ENCODE measurements at places on chromosomes 11 and 22.
A peak's percentile ranks its signal among the peaks of the same experiment; 100 is the strongest.

DNA sequence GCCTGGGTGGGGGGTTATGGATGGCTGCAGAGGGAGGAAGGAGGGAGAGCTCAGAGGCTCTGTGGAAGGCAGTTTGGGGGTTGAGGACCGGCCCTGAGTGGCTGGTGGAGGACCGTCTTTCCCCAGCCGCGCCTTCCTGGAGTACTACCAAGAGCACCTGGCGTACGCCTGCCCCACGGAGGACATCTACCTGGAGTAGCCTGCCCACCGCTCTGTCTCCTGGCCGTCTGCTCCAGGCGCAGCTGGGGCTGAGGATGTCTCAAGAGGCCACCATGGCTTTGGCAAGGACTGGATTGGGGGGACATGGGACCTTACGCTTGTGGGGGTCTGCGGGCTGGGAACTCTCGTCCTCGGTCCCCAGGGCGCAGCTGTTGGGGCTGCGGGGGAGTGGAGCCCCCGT lies 10.0 kb downstream of the MAPK8IP2 start:
- DNase-seq = no peak
- no peaks in the 10 kb centered on the region for H3K36me3 ChIP-seq
- no peak overlapping the region for H3K27ac ChIP-seq
- H3K4me3 ChIP-seq = no peak overlapping the region
- H3K27me3 ChIP-seq = peaks cover 27% of the 10 kb centered on the region

GRCh38 chr11:98434296-98434695 lies 586.5 kb upstream of the CNTN5 start:
- H3K4me3 ChIP-seq = no peak overlapping the region
- H3K27me3 ChIP-seq = no peaks in the 10 kb centered on the region
- no peak overlapping the region for H3K27ac ChIP-seq
- H3K4me1 ChIP-seq = no peaks in the 10 kb centered on the region
- H3K36me3 ChIP-seq = no peaks in the 10 kb centered on the region

DNA sequence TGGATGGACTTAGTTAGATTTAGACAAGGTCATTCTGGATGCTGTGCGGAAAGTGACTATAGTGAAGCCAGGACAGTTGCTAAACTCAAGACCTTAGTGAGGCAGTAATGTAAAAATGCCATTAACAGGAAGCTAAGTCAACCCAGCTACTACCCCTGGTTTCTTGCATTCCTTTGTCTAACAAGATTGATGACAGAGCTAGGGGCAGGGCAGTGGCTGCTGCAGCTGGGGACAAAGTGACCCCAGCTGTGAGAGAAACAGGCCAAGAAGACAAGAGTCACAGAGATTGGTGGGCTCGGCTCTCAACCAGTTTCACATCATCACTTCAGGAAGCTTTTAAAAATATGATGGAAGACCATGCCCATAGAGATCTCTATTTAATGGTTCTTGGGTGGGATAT lies 110.4 kb upstream of the POU2AF2 start:
- H3K4me3 ChIP-seq = no peak overlapping the region
- H3K27me3 ChIP-seq = peaks cover 12% of the 10 kb centered on the region
- DNase-seq = no peak
- no peaks in the 10 kb centered on the region for H3K36me3 ChIP-seq

GRCh38 chr11:101346591-101346990 lies 217.0 kb upstream of the PGR start:
- H3K27ac ChIP-seq = no peak overlapping the region
- H3K27me3 ChIP-seq = no peaks in the 10 kb centered on the region
- H3K36me3 ChIP-seq = no peaks in the 10 kb centered on the region
- no peak for DNase-seq

DNA sequence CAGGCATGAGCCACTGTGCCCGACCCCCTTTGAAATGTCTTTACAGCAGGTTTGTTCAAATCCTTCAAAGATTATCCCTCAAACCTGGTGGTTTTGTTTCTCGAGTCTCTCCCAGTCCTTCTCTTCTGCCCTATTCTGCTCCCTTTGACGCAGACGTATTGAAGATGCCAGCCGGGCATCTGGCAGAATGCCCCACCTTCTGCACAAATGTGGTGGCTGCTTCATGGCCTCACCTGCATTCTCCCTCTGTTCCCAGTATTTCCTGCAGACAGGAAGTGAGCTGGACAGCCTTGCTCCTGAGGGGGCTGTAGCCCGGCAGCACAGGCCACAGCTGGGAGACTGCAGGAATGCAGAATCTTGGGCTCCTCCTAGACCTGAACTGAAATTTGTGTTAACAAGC lies 4.8 kb upstream of the NAP1L4 start:
- no peak for DNase-seq
- no peak overlapping the region for H3K27ac ChIP-seq
- H3K4me1 ChIP-seq = no peaks in the 10 kb centered on the region
- no peak overlapping the region for H3K4me3 ChIP-seq

DNA sequence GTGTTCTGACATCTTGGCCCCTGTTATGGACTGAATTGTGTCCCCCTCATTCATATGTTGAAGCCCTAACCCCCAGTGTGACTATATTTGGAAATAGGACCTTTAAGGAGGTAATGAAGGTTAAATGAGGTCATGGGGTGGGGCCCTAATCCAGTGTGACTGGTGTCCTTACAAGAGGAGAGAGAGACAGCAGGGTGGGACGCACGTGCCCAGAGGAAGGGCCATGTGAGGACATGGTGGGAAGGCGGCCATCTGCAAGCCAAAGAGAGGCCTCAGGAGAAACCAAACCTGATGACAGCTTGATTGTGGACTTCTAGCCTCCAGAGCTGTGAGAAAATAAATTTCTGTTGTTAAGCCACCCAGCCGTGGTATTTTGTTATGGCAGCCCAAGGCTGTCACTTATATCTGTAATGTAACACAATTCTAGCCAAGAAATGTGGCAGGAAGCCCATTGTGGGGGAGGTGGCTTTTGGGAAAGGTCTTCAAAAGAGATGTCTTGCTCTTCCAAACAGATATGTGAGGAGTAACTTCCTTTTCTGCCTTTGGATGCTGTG lies 23.7 kb downstream of the SLC22A6 start:
- H3K4me3 ChIP-seq = no peak overlapping the region
- H3K27ac ChIP-seq = no peak overlapping the region
- no peaks in the 10 kb centered on the region for H3K36me3 ChIP-seq
- no peak for DNase-seq
- no peaks in the 10 kb centered on the region for H3K4me1 ChIP-seq

DNA sequence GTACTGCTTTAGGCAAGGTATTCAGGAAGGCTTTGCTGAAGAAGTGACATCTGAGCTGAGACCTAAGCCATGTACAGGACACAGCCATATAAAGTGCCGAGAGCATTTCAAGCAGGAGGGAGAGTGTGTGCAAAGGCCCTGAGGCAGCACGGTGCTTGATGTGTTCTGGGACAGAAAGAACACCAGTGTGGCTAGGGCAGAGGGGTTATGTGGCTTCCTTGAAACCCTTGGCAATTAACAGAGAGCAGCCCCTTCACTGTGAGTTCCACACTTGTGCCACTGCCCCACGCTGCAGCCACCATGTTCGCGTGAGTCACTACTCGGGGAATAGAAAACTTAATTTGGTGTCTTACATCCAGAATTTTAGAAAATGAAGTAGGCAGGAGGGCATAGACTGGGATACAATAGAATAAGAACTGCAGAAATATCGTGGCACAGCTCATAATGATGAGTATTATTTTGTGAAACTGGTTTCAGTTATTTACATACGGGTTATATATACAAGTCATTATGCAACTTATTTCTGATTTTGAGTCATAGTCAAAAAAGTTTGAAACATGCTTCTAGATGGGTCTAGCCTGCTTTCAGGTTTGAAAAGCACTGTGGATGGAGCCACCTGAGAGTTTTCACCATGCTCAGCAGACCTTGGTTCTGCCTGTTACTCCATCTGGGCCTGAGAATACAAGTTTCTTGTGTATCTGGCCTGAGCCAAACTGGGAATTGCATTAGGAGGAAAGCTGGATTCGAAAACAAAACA lies 11.8 kb downstream of the IL10RA start:
- peaks cover 54% of the 10 kb centered on the region for H3K4me1 ChIP-seq
- DNase-seq = peak; percentile 42
- peaks cover 36% of the 10 kb centered on the region for H3K36me3 ChIP-seq
- H3K27me3 ChIP-seq = no peaks in the 10 kb centered on the region

DNA sequence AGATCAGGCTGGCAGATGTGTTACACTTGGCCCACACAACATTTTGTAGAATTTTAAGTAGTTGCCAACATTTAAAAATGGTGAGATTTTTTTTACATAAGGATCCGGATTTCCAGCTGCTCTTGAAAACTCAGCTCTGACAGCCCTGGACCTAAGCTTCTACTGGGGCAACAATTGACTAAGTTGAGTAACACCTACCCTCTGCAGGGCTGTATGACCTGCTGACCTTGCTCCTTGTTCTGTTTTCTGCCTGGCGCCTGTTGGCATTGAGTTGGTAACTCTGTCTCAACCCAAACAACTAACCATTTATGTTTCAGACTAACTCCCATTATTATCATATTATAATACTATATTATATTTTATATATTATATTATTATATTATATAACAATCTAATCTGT lies 21.1 kb upstream of the LRRC55 start:
- no peaks in the 10 kb centered on the region for H3K36me3 ChIP-seq
- no peak overlapping the region for H3K27ac ChIP-seq
- no peak for DNase-seq
- no peaks in the 10 kb centered on the region for H3K4me1 ChIP-seq
- H3K27me3 ChIP-seq = peaks cover 22% of the 10 kb centered on the region

DNA sequence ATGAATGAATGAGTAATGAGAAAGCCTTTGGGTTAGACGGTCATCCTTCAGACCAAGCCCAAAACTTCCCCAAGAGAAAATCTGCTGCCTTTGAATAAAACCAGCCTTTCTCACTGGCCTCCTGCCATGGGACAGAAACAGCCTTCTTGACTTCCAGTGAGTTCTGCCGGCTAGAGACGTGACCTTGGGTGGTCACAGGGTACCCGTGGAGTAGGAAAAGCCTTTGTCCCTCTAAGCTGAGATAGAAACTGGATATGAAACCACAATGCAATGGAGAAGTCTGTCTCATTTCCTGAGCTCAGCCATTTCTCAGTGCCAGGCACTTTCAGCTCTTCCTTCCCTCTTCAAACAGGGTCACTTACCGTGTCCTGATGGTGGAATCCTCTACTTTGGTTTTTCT lies 21.2 kb upstream of the YWHAH start:
- H3K27me3 ChIP-seq = peaks cover 9% of the 10 kb centered on the region
- DNase-seq = no peak
- no peak overlapping the region for H3K27ac ChIP-seq
- no peaks in the 10 kb centered on the region for H3K36me3 ChIP-seq
- no peak overlapping the region for H3K4me3 ChIP-seq

GRCh38 chr11:17368551-17368950 lies 17.0 kb downstream of the NCR3LG1 start:
- H3K4me1 ChIP-seq = no peaks in the 10 kb centered on the region
- H3K4me3 ChIP-seq = no peak overlapping the region
- H3K36me3 ChIP-seq = peaks cover 57% of the 10 kb centered on the region
- DNase-seq = no peak
- H3K27ac ChIP-seq = no peak overlapping the region

- no peak for DNase-seq
- no peaks in the 10 kb centered on the region for H3K4me1 ChIP-seq
- peaks cover 4% of the 10 kb centered on the region for H3K27me3 ChIP-seq
Measured at GRCh38 chr11:9642894-9643293, 21.0 kb upstream of the SWAP70 start.

DNA sequence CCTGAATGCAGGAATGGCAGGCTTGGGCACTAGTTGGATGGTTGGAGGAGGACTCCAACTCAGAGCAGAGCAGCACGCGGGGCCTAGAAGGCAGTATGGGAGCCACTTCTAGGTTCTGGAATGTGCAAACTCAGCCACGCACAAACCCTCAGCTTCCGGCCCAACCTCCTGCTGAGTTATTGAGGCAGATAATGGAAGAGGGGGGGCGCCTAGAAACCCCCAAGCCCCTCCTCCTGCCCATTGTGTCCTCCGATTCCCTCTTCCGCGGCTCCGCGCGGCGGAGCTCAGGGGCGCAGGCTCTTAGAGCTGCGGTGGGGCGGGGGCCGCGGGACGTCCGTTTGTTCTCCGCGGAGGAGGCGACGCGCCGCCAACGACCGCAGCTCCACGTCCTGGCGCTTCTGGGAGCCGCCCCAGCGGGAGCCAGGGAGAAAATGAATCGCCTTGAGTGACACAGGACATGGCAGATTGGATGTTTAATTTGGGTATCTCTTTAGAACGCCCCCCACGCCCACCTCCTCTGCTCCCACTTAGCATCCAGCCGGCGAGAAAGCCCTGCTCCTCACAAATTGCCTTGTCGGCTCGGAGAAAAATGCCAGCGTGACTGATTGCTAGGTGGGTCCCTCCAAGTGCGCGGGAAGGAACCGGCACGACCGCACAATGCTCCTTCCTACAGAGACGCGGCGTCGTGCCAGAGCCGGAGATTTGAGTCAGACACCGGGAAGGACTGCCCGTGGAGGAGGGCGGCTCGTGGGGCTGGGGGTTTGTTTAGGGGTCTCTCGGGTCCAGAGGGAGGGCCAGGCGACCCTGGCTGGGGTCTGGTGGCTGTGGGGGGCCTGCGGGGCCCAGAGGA lies 144.6 kb downstream of the NECTIN1 start:
- peaks cover 7% of the 10 kb centered on the region for H3K4me1 ChIP-seq
- H3K27me3 ChIP-seq = peaks cover 47% of the 10 kb centered on the region
- H3K36me3 ChIP-seq = no peaks in the 10 kb centered on the region
- H3K4me3 ChIP-seq = peak overlapping the region; percentile 6
- no peak overlapping the region for H3K27ac ChIP-seq

- peaks cover 17% of the 10 kb centered on the region for H3K4me1 ChIP-seq
- H3K27me3 ChIP-seq = no peaks in the 10 kb centered on the region
- no peaks in the 10 kb centered on the region for H3K36me3 ChIP-seq
- peak overlapping the region; percentile 83 for H3K4me3 ChIP-seq
- DNase-seq = no peak
Measured at GRCh38 chr11:74492084-74492483, 1.4 kb downstream of the LIPT2 start.

- H3K36me3 ChIP-seq = no peaks in the 10 kb centered on the region
- H3K4me1 ChIP-seq = peaks cover 7% of the 10 kb centered on the region
- H3K27ac ChIP-seq = no peak overlapping the region
- H3K4me3 ChIP-seq = no peak overlapping the region
Measured at GRCh38 chr22:22884888-22885840, 2.5 kb upstream of the IGLL5 start.

DNA sequence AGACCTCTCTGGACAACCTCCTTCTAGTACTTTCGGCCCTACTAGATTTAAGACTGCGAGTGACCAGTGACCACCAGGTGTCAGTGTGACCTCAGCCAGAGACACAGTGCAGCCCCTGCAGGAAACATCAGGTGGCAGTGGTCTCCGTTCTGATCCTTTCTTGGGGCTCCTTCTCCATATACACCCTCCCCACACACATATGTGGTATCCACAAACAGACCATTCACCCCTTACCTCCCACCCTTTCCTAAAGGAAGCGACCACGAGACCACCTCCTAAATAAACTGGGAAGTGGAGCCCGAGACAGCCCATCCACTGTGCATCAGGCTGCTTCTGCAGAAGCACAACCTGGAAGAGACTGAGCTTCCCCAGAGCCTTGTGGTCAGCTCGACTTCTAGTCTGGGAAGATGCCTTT lies 38.5 kb upstream of the CYP2D6 start:
- H3K4me1 ChIP-seq = peaks cover 15% of the 10 kb centered on the region
- H3K27ac ChIP-seq = no peak overlapping the region
- peaks cover 6% of the 10 kb centered on the region for H3K36me3 ChIP-seq
- H3K27me3 ChIP-seq = no peaks in the 10 kb centered on the region

GRCh38 chr11:1750481-1750839 lies at the start of gene IFITM10:
Gene IFITM10, minus strand, starts transcription at chr11:1750595. Its CDS starts 153 bp downstream, at chr11:1750442.
- H3K4me3 ChIP-seq = no peak within 1 kb of the TSS
- H3K27ac ChIP-seq = no peak within 1 kb of the TSS
- H3K36me3 ChIP-seq = peaks cover 1% of the 10 kb centered on the region
- H3K27me3 ChIP-seq = peaks cover 13% of the 10 kb centered on the region
- no peak for DNase-seq

GRCh38 chr11:64294774-64295173 lies 3.7 kb downstream of the KCNK4 start:
- H3K27ac ChIP-seq = no peak overlapping the region
- peaks cover 14% of the 10 kb centered on the region for H3K4me1 ChIP-seq
- no peaks in the 10 kb centered on the region for H3K36me3 ChIP-seq
- peaks cover 66% of the 10 kb centered on the region for H3K27me3 ChIP-seq
- DNase-seq = no peak

Data from activated naive CD4-positive, alpha-beta T cell treated with anti-CD3 and anti-CD28 coated beads for 36 hours (primary cell).